CD4-positive, alpha-beta T cell treated with Interleukin-4 for 4 hours (primary cell): ENCODE measurements at places on chromosomes 5 and 9.

DNA sequence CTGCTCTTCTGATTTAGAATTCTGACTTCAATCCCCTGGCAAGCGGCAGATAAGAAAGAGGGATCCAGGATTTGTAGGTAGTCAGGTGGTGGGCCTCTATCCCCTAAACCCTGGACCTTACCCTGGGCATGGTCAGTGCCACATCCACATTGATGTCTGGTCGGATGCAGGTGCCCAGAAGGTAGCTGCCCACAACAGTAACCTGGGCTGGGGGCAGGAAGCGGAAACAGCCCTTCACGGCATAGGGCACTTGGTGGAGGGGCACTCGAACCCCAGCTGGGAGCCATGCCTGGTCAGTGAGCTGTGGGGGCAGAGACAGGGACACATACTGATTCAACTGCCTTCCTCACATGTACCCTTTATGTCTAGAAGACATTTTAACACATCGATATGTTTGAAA lies 3.8 kb downstream of the NOL6 start:
- no peak for DNase-seq

GRCh38 chr9:137301081-137301947 lies 757 bp downstream of the NRARP start:
- DNase-seq = no peak

DNA sequence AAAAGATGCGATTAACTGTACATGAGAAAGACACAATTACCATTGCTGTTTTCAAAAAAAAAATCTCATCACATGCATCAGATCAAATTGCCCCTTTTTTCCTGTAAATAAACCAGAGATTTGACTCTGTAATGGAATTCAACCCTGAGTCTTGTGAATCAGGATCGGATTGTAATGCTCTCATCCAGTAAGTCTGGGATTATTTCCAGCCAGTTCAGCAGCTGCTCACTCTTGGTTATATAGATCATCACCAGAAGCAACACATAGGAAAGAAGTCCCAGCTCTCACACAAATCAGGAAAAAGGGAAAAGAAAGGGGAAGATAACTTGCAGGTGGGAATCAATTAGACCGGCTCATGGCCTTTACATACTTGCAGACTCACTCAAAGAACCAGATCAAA lies 97.8 kb upstream of the SPOCK1 start:
- DNase-seq = no peak

DNA sequence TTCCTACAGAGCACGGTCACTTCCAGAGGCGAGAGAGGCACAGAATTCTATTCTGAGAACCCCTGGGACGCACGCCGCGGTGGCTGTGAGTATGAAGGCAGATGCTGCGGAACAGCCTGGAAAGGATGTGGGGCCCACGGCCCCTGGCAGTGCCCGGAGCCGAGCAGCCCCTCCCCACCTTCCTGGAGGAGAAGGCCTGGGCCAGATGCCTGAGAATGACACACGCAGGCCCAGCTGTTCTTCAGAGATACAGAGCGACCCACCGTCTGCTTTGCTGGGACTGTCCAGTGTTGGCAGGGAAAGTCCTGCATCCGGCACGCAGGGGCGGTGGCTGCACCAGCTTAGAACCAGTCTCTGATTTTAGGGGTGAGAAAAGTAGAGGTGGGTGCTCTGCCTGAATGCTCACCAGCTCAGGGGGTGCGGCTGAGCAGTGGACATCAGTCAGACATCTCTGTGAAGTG lies 116.7 kb upstream of the LPCAT1 start:
- DNase-seq = no peak

GRCh38 chr5:1500411-1501091 lies 23.2 kb downstream of the LPCAT1 start:
- no peak for DNase-seq
